ENCODE measurements at places on chromosomes 6 and 20.

- no peak for DNase-seq
Measured at GRCh38 chr20:43870484-43870883, 44.2 kb upstream of the TOX2 start.

- no peak for DNase-seq
Measured at GRCh38 chr6:37382994-37383765, 29.4 kb downstream of the RNF8 start.

GRCh38 chr6:107843400-107843799 lies 19.3 kb upstream of the SCML4 start:
- no peak for DNase-seq

DNA sequence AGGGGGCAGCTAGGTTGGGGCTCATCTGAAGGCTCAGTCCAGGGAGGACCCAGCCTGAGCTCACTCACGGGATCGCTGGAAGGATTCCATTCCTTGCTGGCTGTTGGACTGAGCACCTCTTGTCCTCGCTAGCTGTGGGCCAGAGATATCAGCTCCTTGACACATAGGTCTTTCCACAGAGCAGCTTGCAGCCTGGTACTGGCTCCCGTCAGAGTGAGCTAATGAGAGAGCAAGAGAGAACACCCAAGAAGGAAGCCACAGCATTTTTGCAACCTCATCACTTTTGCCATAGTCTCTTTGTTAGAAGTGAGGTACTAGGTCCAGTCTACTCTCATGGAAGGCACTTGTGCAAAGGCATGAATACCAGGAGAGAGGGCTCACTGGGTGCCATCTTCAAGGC lies 179.9 kb downstream of the CDC5L start:
- no peak for DNase-seq

DNA sequence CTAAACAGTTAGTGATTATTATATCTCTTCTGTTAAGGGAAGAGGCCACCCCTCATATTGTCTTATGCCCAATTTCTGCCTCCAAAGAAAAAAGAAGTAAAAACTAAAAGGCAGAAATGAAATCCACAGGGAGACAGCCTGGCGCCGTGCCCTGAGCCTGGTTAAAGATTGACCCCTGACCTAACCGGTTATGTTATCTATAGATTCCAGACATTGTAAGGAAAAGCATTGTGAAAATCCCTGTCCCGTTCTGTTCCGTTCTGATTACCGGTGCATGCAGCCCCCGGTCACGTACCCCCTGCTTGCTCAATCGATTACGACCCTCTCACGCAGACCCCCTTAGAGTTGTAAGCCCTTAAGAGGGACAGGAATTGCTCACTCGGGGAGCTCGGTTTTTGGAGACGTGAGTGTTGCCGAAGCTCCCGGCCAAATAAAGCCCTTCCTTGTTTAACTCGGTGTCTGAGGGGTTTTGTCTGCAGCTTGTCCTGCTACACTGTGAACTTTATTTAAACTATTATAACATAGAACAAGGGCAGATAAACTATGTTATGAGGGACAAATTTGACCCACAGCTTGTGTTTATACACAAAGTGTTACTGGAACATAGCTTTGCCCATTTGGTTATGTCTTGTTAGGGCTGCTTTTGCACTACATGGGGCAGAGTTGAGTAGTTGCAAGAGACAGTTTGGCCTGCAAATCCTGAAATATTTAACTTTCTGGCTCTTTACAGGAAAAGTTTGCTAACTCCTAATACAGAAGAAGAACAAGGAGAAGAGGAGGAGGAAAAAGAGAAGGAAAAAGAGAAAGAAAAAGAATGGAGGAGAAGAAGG lies 49.6 kb downstream of the CD24 start:
- DNase-seq, result no peak

DNA sequence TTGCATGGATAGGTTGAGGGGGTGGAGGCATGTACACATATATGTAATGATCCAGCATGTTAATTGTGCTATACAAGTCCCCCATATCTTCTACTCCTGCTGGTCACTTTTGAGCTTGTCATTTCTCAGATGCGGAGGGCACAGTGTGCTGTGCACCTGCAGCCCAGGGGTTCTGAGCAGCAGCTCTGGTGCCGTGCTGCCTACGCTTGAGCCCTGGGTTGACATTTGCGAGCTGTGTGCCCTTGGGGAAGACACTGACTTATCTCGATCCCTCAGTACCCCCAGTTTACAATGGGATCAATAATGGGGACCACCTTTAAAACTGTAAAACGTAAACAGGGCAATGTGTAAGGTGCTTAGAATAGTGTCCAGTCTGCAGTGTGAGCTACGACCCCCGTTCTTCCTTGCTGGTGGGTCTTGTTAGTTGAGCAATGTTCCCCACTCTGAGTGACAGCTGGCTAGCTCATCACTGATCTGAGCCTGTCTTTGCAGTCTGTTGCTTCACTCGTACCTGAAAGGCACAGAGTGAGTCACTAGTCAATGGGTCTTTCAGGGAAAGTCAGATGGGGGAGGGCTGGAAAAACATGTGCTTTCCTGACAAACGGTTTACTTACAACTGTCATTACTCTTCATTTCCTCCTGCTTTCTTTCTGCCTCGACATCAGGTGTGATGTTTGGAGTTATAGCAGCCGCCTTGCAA lies 91.7 kb downstream of the SLC2A10 start:
- no peak for DNase-seq

GRCh38 chr6:36752187-36752885 lies 54.7 kb downstream of the RAB44 start:
- no peak for DNase-seq

GRCh38 chr6:16494793-16495192 lies 256.4 kb downstream of the GMPR start:
- no peak for DNase-seq

GRCh38 chr6:130743175-130743574 lies 84.0 kb upstream of the SMLR1 start:
- DNase-seq, result no peak

- DNase-seq, result no peak
Measured at GRCh38 chr6:162217811-162218493, 509.6 kb downstream of the PRKN start.

- DNase-seq, result no peak
Measured at GRCh38 chr6:7513529-7513928, 27.9 kb upstream of the DSP start.

DNA sequence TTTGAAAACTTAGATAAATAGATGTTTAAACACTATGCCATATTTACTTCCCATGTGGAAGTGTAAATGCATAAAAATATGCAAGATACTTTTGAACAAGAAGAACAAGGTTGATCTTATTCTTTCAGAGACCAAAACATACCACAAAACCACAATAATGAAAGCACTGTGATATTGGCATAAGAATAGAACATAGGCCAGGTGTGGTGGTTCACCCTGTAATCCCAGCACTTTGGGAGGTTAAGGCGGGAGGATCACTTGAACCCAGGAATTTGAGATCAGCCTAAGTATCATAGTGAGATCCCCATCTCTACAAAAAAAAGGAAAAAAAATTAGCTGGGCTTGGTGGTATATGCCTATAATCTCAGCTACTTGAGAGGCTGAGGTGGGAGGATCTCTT lies 66.5 kb downstream of the KCNS1 start:
- DNase-seq, result no peak

DNA sequence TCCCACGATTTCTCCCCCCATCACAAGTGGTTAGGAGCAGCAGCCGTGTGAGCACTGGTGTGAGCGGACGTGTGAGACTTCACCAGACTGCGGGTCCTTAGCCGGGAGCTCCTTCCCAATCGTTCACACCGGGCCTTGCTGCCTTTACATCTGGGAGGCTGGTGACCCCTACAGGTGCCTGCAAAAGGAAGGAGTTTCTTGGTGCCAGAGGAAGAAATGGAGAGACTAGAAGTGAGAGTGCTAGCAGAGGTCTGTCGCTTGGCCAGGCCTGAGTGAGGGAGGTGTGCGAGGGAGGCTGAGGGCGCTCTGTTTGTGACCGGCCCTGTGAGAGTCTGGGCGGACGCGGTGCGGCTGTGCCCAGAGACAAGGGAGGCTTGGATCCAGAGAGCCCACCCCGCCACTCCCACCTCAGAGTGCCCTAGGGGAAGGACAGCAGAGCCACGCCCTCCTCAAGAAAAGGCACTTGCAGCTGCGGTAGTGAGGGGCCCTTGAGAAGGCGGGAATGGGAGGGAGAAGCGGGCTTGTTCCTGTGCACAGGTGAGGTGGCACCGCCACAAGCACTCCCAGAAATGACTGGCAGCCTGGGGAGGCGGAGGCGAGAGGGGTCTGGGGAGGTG lies 10.0 kb upstream of the ARMC2 start:
- DNase-seq, result peak; percentile 17

GRCh38 chr20:6533761-6534479 lies 233.6 kb upstream of the BMP2 start:
- DNase-seq, result no peak

DNA sequence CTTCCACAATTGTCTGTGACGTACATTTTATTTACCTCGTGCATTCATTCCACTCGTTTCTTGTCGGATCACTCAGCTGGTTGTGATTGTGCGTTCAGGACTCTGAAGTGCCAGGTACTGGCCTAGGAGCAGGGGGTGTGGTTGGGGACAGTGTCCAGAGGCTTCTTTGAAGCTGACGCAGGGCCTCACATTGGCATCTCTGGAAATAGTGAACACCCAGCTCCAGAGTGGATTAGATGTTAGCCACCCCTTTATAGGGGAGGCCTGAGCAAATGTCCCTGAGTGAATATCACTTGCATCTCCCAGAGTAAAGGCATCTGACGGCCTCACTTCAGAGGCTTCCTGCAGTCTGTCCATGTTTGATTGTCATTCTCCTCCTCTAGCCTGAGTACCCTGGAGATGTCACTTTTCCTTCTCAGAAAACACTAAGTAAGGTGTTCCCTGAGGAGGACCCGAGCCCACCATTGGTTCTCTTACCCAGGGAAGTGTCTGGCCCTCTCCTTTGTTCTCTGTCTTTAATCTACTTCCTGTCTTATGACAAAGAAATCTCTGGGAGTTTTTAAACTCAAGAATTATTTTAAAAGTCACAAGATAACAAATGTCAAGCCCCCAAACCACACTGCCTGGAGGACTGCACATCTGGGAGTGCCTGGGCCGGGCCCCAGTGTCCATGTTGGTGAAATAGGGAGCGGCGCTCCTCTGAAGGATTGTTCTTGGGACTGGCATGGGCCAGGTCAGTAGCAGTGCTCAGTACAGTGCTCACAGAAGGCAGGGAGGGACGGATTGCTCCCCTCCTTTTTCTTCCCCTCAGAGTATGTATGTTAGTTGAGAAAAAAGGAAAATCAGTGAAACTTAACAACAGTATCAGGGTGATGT lies 10.8 kb downstream of the STX16 start:
- DNase-seq, result no peak

DNA sequence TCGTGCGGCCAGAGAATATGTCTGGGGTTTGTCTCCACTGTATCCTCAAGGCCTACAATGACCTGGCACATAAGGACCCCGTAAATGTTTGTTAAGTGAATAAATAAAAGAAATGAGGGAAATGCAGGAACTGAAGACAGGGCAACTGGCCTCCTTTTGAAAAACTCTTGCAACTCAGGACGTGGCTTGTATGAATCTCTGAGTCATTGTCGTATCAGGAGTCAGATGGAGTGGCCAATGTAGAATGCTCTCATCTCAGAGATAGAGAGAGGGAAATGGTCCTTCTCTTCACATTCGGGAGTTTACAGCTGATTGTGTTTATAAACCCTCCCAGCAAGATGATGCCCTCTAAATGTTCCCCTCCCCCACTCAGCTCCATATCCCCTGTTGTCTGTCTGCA lies 57.1 kb downstream of the UST start:
- DNase-seq, result no peak

DNA sequence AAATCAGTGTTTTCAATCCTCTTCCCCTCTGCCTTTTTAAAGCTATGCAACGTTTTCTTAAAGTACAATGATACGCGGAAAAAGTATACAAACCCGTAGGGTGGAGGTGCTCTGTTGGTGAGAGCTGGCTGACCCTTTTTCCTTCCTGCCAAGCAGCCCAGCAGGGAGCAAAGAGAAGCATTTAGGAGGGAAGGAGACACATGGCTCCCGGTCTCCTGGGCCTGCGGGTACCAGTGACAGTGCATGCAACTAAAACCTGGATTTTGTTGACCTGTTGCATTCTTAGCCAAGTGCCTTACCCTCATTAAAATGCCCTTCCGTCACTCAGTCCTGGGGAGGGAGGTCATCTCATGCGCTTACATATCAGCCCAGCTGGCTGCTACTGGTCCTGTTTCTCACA lies 87.2 kb downstream of the SLX4IP start:
- DNase-seq, result no peak

- DNase-seq, result no peak
Measured at GRCh38 chr20:62365814-62366369, 1.2 kb downstream of the LAMA5 start.

DNA sequence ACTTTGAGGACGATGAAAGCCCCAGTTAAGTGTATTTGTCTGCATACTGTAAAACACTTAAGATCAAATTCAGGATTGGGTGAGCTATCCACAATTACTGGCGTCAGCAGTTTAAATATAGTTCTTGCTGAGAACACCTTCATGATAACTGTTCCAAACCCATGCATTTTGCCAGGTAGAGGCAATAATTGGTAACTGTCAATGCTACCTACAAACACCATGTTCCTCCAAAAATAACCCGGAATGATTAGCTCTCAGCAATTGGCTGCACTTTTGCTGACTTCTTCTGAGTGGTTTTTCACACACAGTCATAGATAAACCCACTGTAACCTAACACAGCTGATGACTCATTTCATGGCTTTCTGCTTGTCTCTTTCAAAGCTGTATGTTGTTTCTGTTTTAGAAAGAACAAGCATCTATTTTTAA lies 1358.6 kb upstream of the GJE1 start:
- no peak for DNase-seq

DNA sequence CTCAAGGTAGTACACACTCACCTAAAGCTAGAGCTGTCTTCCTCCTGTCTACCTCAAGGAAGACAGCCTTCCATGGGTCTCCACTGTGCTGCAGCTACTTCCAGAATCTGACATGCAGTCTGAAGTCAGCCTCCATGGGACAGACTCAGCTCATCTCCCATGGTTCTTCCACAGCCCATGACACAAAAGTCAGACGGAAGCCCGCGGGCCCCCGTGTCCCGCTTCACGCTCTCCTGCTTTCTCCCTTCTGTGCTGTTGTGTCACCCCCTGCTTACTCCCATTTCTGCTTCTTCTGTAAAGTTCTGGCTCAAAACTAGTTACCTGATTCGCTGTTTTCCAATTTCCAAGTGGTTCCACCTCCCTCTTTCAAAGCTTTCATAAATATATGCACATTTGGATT lies 184.5 kb downstream of the SYNE1 start:
- DNase-seq, result no peak

GRCh38 chr6:129239825-129240491 lies 357.0 kb downstream of the LAMA2 start:
- no peak for DNase-seq

DNA sequence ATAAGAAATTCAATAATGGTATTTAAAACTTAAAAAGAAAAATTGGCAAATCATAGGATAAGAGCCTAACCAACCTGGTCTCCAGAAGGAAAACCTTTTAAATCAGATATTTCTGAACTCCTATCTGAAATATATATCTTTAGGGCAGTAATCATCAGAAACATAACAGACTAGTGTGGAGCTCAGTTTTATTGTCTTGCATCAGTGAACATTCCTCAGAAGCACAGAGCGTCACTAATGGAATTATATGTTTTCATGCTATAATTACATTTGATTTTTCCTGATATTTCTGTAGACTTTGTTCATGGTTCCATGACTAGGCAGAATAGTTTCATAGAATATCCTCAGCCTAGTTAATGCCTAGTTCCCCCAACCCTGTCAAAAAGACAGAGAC lies 262.2 kb downstream of the EYA4 start:
- no peak for DNase-seq

GRCh38 chr6:17466707-17467106 lies 73.3 kb downstream of the CAP2 start:
- DNase-seq, result no peak

- no peak for DNase-seq
Measured at GRCh38 chr20:44856442-44856841, 29.1 kb upstream of the YWHAB start.

- DNase-seq, result no peak
Measured at GRCh38 chr6:151276112-151276740, 36.5 kb downstream of the AKAP12 start.

Measured in thymus (tissue), 14 donors.